Stimulated activated CD4-positive, alpha-beta T cell treated with anti-CD3 and anti-CD28 coated beads, Interleukin-15, amount 100 ng/mL, for 24 hours (primary cell): ENCODE measurements at places on chromosomes 2 and 18.

DNA sequence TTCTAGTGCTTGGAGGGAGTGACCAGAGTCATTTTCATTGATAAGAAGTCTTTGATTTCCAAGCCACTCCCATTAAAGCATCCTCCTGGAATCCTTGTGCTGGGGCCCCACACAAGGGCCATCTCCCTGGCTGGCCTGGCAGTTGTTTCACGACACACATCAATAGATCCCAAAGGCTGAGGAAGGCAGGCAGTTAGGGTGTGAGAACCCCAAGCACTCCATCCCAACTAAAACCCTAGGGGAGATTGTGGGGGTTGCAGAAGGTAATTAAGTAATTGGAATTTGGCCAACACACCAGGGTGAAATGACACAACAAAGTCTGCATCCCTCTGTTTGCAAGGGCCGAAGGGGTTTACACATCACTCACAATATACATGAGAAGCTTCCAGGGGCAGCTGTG, 578.1 kb upstream of the SYT4 start:
- DNase-seq: no peak

DNA sequence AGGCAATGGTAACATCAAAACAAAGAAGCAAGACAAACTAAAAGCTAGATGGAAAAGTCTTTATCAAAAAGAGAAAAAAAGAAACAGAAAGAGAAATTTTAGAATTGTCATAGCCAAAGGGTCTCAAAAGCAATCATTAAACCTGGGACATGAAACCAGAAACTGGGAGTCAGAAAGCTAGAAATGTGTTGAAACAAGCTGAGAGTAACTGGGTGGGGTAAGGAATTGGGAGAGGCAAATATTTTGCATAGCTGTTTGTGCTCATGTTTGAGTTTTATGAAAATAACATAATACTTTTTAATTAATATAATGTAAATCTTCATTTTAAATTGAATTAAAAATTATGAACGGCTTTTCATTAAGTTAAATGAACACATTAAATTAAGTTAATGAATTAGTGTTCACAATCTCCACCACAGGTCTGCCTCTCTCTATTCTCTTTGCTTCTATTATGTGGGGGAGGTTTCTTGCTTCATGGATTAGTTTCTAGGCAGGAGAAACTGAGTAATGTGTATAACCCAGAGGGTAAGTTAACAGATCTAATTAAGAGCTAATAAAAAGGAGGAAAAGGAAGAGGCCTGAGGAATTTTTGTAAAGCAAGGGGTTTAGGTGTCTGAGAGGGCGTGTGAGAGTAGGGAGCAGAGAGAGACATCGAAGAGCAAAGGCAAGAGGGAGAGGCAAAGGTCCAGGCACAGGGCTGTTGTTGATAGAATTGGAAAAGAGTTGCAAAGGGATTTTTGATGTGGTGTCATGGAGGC, 20.0 kb upstream of the SERPINB2 start:
- no peak for DNase-seq

DNA sequence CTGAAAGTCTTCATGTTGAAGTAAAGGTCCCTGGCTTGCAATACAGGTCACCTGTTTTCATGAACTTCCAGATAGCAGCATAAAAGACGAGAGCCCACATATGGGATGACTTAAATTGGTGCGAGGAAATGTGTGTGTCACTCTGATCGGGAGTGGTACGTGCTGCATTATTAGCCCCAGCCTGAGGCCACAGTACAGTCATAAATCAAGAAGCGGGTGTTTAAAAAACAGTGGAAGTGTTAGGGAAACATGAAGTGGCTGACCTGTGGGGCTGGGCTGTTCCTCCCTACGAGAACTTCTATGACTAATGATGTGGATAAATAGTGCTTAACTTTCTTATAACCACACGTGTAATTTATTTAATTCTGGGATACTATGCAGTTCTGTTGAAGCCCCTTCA, 24.4 kb downstream of the RDH14 start:
- DNase-seq: no peak

DNA sequence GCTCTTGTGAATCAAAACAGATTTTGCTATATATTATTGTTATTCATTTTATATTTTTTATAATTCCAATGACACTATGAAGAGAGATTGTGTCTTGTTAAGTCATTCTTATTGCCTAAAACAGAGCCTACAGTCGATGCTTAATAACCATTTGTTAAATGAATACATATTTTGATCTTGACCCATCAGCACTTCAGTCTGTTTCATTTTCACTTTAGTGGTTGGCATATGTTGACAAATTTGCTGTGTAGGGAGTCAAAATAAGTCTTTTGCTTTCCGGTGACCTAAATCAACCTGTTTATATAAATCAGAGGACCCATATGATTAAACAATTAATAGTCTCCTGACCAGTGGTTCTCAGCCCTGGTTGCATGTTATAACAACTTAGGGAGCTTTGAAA, 97.1 kb downstream of the TXNL1 start:
- no peak for DNase-seq

GRCh38 chr2:199989822-199990221, 34.4 kb downstream of the MAIP1 start:
- no peak for DNase-seq

DNA sequence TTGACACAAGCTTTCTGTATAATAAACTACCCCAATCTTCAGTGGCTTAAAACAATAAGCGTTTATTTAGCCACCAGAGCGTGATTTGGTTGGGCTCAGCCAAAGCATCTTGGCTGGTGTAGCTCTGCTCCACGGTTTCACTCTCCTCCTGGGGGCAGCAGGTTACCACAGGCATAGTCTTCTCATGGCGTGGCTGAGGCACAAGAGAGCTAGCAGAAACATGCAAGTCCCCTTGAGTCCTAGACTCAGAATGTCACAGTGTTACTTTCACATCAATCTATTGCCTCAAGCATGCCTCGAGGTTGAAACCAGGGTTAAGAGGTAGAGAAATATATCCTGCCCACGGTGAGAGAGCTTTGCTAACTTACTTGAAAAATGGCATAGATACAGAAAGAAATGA, 19.9 kb upstream of the SLC9A2 start:
- DNase-seq: no peak
